ENCODE measurements at places on chromosomes 13 and 19.

GRCh38 chr13:40794414-40795368 is 5.3 kb downstream of the SLC25A15 start:
- no peak for DNase-seq

- no peak for DNase-seq
These were observed 14.8 kb downstream of the AXL start for GRCh38 chr19:41233748-41234240.

- DNase-seq = no peak
These were observed 135.9 kb upstream of the FRY start for GRCh38 chr13:31895691-31896090.

DNA sequence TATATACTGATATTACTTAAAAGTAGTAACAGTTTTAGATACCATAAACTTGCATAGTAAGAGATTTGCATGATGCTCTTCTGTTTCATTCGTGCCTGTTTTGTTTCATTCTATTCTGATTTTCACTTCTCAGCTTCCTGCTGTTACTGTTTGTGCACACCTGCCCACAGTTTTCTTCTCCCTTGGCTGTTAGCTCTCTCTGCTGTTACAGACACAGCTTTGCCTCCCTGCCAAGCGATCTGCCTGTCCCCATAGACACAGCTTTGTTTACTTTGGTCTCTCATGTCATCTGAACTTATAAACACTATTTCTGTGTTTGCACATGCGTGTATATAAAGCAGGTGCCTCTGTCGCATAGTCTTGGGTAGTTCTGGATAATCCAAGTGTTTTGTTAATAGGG is 21.4 kb upstream of the UPF3A start:
- DNase-seq = no peak

GRCh38 chr19:18029617-18030338 is 21.8 kb downstream of the ARRDC2 start:
- DNase-seq = no peak
